ENCODE measurements at places on chromosomes 3 and 15. TPM values are rescaled to one million over a fixed set of nuclear protein-coding genes. Genes with fewer than 3 reads are reported as not detected.

DNA sequence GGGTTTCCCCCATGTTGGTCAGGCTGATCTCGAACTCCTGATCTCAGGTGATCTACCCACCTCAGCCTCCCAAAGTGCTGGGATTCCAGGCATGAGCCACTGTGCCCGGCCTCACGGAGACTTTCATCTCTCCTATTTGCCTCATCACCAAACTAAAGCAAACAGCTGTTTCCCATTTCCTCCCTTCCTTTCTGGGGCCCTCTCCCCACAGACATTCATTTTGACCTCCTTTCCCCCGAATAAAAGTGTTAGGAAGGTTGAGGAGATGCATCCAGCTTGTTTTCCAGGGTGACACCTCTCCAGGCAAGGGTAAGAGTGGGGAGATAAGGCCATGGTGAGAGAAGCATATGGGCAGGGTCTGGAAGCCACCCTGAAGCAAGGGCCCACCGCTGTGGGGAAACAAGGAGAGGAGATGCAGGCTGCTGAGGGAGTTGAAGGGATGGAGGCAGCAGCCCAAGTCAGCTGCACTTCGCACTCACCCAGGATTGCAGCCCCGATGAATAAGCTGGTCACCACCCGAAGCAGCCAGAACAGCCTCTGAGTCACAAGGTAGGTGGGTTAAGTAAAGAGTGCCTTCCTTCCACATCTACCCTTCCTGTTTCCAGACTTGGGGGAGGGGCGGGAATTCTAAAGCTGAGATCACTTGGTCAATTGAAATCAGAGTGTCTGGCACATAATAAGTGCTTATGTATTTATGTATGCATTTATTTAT lies 7.7 kb downstream of the DUOXA2 start:
- DNase-seq = no peak

- no peak for DNase-seq
These were observed 38.5 kb downstream of the PYDC2 start for GRCh38 chr3:191499307-191500080.

- no peak for DNase-seq
These were observed 19.5 kb downstream of the POC1A start for GRCh38 chr3:52134761-52135160.

- no peak for DNase-seq
These were observed 19.3 kb downstream of the TBC1D21 start for GRCh38 chr15:73892446-73893226.

DNA sequence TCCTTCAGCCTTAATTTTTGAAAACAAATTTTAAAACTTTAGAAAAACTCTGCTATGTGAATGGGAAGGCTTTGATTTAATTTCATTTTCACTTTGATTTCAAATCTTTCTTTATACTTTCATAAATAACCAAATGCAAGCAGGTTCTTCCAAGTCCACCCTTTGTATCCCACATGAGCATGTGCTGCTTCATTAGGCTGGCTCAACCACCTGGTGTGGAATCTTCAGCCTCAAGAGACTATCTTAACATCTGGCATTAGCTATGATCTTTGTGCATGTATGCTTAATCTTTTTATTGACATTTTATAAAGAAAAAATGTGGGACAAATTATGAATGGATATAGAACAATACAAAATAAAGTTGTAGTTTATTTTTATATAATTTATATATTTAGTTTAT lies 81.8 kb upstream of the MLF1 start:
- DNase-seq = no peak

DNA sequence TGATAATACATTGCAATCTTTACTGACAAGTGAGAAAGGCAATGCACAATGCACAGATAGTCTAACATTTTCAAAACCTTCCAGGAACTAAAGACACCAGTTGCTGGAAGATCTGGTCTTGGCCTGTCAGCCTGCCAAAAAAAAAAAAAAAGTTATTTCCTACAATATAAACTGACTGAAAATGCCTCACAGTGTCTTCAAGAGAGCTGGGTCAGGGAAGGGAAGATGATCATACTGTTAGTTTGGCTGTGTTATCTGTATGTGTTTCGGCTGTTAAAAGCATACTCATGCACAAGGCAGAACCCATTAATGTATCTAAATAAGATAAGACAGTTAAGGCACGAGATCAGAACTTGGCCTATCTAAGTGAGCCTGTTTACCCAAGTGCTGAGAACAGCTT lies 673.4 kb downstream of the MECOM start:
- DNase-seq = no peak

DNA sequence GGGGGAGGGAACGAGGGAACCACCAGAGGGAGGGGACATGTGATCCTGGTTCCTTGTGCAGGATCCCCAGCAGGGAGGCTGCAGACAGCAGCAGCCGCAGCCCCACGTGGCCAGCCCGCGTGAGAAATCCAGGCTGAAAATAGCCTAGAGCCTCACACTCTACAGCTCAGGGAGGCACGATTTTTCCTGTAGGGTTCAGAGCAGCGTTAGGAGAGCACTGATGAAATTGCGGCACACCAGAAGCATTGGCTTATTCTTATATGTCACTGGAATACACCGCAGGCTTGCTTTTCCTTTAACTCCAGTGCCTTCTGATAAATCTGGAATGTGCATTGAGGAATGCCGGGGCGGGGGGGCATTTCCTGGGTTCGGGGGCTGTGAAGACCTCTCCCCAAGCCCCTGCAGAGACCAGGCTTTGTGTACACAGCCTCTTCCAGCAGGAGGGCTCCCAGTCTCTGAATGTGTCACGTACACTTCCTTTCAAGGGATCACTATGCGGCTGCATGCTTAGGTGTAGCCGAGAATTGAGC lies 193.0 kb downstream of the ATP10A start:
- DNase-seq = no peak

The DNAH12 gene
- 0.09 TPM for total RNA-seq

The ST8SIA2 gene
- not detected for total RNA-seq

The TMF1 gene
- total RNA-seq = 35.6 TPM

The MEIS2 gene
- total RNA-seq = not detected

The SPINT1 gene
- total RNA-seq = 7.6 TPM
